Stimulated activated CD4-positive, alpha-beta T cell treated with anti-CD3 and anti-CD28 coated beads, TNF-alpha, amount 100 ng/mL, for 1 hour (primary cell): ENCODE measurements at places on chromosomes 7 and 10.

DNA sequence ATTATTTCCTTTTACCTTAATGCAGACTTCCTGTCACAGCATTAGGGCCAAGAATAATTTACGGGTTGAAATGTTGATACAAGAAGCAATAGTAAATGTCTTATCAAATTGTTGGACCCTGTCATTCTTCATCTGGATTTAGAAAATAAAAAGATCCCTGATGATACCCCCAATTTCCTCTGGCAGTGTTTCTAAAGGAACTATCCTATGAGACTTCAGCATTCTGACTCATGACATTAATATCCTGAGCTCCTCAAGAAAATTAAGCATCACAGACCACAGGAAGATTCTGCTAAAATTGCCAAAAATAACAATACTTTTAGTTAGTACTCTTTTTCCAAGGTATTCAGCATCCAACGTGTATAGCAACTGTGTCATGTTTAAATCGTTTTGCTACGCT lies 490.5 kb upstream of the ANKRD30A start:
- DNase-seq: no peak

DNA sequence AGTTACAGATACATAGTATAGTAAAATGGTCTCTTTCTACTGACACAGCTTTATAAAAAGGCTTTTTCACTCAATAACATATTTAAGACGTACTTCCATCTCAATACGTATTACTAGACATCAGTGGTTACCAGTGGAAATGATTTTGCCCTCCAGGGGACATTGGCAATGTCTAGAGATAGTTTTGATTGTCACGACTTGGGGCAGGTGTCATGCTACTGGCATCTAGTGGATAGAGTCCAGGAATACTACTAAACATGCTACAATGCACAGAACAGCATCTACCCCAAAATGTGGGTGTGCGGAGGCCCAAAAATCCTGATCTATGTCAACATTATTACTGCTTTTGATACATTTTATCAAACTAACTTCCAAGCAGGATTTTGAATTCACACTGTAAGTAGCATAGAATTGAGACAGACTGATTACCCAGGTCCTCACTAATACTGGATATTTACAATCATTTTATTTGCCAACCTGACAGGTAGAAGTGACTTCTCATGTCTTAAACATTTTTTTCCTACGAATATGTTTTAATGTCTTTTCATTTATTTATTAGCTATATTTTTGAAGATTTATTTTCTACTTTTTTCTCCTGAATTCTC lies 53.8 kb downstream of the HGF start:
- DNase-seq: no peak

DNA sequence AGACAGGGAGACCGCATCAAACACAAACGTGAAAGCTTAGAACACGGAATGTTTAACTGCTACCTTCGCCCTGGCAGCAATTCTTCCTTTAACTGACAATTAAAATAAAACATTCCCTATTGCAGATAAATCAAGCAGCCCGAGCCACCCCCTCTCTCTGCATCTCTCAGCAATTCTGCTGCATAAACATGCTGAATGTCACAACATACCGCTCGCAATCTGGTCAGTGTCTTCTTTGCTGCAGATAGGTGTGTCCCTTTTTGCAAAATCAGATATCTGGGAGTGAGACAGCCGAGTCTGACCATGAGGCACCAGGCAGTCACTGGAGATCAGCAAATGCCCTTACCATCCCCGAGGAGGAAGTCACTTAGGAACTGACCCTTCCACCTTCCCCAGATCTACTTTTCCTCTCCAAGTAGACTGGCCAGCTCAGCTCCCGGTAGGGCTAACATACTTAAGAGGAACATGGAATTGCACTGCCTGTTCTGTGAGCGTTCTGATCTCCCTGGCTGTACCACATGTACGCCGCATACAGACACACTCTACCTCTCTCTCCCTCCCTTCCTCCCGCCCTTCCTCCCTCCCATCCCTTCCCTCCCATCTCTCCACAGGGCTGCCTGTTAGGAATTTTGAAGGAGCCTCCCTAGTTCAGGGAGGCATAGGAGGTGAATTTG lies at the start of gene FRMD4A:
TSS of gene FRMD4A (minus strand) at position 537 of the 674 bp plus-strand sequence.
- DNase-seq: no peak

GRCh38 chr7:47587351-47587750 lies 5.4 kb upstream of the TNS3 start:
- no peak for DNase-seq

GRCh38 chr10:77072836-77073662 lies 564.6 kb downstream of the KCNMA1 start:
- DNase-seq: no peak

- DNase-seq: no peak
Observed at GRCh38 chr7:68706291-68706690, 892.0 kb upstream of the AUTS2 start.

GRCh38 chr7:143222782-143223181 lies 945 bp downstream of the TAS2R40 start:
- no peak for DNase-seq

- no peak for DNase-seq
Observed at GRCh38 chr7:158470336-158470735, 117.3 kb downstream of the PTPRN2 start.

DNA sequence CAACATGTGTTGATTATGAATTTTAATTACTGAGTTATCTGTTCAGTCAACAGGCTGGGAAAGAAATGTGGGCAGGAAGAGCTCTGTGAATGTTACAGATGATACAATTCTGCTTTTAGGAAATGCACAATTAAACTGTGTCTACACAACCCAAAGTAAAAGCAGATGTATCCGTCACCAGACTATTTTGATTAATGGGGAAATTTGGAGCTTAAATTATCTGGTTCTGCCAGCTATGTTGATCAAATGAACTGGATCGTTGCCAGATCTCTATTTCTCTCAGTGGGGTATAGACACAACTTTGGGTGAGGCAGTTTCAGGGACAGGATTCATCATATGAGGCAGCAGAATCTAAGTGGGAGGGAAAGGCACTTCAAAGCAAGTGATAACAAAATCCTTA lies 136.5 kb downstream of the NEUROD6 start:
- no peak for DNase-seq

DNA sequence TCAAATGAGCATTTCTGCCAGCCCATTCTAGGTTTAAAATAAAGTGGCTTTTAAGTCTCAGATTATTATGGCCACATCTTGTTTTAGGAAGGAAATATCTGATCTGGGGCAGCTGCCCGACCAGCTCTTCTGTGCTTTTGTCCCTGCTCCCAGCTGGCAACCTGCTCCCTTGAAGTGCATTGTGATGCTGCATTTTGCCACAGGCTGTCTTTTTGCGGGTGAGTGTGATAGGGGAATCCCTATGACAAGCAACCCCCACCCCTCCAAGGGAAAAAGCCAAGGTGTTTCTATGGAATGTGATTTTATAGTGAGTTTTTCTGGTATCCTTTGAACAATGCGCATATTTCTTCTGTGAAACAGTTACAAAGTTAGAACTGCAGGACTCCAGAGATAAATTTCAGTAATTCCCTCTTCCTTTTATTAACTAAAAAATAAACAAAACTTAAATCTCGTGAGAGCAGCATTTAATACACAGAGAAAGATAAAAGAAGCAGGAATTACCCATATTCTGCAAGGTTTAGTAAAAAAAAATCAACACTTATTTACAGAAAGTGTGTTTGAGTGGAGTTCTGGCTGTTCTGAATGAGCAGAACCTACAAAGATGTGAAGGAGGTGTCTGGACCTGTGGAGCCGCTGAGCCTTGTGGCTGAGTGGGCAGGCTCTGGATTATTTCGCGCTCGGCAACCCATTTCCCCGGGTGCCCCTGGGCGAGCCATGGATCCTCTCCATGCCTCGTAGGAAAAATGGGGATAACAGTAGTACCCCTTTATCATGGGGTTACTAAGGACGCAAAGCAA lies 10.1 kb upstream of the HPS1 start:
- DNase-seq: no peak

GRCh38 chr7:26992670-26993069 lies 103.1 kb downstream of the HOXA1 start:
- DNase-seq: no peak

DNA sequence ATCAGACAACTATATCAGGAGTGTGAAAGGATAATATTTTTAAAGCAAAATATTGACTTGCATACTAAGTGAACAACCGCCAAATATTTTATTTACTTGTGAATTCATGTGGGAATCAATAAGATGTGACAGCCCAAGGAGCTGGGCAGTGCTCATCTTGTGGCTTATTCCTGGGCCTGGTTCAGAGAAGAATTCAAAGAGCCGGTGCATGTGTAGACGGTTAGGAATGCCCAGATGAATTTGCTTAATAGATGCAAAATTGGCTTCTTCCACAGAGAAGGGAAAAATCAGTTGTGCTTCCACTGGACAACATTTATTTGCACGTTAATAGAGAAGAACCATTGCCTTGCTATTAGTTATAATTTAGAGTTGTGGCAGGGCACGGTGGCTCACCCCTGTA lies 4.4 kb downstream of the MYL7 start:
- DNase-seq: no peak

DNA sequence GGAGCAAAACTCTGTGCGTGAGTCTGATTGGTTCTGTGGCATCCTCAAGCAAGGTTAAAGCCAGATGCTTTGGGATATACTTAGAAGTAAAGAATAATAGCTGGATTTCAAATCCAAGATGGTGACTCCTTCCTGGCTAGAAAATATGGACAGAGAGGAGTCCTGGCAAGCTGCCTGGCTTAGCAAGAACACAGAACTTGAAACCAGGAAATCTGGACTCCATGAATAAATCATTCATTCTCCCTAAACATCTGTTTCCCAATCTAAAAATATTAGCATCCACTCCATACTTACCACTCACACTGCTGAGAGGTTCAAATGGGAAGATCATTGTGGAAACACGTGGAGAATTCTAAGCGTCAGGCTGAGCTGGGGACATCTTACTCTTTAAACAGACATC lies 1074.1 kb upstream of the AUTS2 start:
- DNase-seq: no peak
